NCI-H226 (cell line): ENCODE measurements at places on chromosomes 2 and 18.

DNA sequence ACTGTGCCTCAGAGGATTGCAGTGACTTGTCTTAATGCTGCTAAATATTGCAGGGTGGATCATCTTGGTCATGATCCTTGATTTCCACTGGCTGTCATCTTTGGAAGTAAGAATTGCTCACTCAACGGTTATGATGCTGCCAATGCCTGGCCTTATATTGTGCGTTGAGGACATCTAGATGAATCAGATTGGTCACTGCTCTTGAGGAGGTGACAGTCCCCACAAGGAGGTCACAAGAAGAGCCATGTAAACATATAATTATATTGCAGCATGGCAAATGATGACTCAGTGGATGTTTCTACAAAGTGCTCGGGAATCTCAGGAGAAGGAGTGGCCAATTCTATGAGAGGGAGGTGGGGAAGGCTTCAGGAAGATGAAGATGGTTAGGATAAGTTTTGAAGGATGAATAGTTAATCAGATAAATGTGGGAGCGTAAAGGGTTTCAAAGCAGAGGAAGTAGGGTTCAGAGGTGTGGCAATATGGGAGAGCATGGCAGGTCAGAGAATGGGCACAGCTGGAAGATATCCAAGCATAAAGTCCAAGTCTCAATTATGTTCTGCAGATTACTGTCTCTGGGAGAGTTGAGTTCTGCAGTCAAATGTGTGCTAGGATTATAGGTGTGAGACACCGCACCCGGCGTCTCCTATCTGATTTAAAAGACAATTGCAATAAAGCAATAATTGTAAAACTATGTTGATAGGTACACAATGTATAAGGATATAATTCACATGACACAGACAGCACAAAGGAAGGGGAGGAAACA lies 21.3 kb upstream of the TMEM131 start:
- DNase-seq, result no peak

- no peak for DNase-seq
These were observed 80.8 kb downstream of the KCTD18 start for GRCh38 chr2:200428961-200429665.

DNA sequence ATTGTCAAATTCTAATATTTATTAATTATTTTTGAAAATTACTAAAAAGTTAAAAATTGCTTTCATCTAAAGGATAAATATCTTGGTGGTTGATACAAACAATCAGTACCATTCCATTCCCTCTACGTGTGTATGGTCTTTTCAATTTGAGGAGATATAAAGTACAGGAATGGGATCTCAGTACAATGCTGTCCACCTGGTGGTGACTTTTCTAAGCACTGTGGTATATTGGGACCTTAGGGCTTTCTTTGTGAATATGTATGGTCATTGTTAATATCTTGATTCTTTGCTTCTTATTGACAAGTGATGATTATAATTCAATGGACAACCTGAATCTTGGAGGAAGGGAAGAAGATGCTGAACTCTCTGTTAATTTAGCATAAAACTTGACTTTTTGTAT lies 83.1 kb downstream of the NBEAL1 start:
- no peak for DNase-seq

- no peak for DNase-seq
These were observed 193.4 kb downstream of the TDRD15 start for GRCh38 chr2:21317131-21317530.

DNA sequence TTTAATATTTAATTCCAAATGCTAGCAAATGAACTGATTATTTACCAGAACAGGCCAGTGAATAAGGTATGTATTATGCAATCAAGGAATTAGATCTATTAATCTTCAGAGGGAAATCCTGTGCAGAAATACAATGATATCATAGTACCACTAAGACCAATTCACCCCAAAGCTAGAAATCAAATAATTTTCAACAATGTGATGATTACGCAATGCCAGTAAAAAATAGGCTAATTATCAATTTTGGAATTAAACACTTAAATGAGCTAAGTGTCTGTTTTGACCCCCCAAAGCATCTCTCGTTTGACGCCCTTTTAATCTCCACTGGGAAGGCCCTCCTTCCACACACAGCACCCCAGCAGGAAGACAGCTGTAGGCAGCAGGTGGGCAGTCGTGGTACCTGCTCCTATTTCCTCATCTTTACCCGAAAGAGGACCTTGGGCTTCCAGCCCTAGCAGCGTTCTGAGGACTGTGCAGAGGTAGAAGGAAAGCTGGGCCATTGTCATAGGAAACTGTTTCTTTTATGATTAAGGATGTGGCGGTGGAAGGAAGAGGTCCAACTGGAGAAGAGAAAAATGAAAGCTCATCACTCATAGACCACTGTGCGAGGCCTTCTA lies 84.7 kb downstream of the MBP start:
- DNase-seq, result no peak

DNA sequence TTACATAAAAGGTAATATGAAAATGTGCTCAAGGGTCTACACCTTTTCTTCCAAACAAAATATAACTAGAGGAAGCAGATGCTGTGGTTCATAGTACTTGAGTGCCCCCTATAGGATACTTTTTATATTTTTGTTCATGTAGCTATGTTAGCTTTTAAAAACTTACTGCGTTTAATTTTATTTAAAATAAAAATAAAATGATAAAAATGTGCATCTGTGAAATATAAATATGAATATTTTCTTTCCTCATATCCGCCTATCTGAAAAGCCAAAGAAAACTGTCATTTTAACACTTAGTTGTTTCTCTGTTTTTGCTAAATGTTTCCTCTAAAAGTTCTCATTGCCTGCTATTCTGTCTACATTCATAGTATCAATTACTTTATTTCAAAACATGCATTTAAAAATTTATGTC lies 9.6 kb upstream of the LRP1B start:
- DNase-seq, result no peak

- DNase-seq, result no peak
These were observed 10.1 kb downstream of the RPL31 start for GRCh38 chr2:101012054-101012705.

GRCh38 chr2:28052691-28053090 lies 162.2 kb downstream of the BABAM2 start:
- peak; percentile 48 for DNase-seq

- DNase-seq, result peak; percentile 79
These were observed 84.9 kb upstream of the ZFP36L2 start for GRCh38 chr2:43311276-43311675.

GRCh38 chr2:19059076-19059475 lies 299.3 kb downstream of the OSR1 start:
- DNase-seq, result peak; percentile 56

DNA sequence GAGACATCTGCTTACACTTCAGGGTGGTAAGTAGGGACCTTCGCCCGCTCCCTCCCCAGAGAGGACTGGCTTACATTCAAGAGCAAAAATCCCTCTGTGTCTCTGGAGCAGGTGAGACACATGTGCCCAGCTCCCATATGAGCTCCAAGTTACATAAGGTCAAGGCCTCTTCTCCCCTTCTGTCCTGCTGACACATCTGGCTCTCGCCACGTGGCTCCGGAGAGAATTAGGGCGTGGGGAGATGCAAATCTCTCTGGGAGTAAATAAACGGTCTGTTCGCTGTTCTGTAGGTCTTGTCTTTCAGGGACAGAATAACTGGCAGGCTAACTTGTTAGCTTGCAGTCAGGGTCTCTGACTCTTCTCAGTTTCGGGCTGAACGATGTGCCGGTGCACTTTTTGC lies 16.2 kb downstream of the MRO start:
- DNase-seq, result no peak

GRCh38 chr18:48889981-48890762 lies 60.6 kb downstream of the SMAD7 start:
- no peak for DNase-seq

GRCh38 chr18:48393170-48393569 lies 16.0 kb downstream of the ZBTB7C start:
- DNase-seq, result no peak

- no peak for DNase-seq
These were observed 279.7 kb downstream of the KCNJ3 start for GRCh38 chr2:154978244-154978643.

DNA sequence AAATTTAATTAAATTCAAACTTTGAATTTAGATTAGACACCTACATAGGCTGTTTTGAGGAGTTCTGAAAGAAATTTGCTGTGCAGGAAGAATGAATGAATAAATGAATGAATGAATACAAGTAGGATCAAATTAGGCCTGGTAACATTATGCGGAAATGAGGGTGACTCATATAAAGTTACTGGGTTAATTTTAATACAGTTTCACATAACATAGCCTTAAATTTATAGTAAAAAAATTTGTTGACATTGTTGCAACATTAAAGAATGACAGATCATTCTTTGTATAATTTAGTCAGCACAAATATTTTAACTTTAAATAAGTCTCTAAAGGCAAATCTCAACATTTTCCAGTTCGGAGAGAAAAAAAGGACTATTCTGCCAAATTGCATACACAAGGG lies 1293.1 kb upstream of the SLC39A10 start:
- no peak for DNase-seq

DNA sequence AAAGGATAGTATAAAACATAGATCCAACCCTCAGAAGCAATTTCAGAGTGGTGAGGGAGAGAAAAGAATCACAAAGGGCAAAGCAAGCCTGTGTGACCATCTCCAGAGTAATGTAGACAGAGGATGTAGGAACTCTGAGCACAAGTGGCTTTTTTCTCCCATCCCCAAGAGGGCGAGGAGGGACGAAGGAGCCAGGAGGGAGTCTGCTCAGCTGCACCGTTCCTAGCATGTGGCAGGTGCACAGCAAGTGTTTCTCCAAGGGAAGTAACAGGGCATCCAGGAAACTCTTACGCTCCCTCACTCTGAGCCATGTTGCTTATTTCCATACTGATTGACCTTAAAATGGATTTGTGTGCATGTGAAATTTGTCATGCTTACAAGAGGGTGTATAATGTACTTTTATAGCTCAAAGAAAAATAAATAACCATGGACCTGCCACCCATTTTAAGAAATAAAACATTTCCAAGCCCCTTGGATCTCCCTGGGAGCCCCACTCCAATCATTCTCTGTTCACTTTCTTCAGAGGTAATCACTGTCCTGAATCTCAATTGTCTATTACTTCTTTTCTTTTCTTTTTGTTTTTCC lies 37.8 kb upstream of the SEC11C start:
- DNase-seq, result no peak

DNA sequence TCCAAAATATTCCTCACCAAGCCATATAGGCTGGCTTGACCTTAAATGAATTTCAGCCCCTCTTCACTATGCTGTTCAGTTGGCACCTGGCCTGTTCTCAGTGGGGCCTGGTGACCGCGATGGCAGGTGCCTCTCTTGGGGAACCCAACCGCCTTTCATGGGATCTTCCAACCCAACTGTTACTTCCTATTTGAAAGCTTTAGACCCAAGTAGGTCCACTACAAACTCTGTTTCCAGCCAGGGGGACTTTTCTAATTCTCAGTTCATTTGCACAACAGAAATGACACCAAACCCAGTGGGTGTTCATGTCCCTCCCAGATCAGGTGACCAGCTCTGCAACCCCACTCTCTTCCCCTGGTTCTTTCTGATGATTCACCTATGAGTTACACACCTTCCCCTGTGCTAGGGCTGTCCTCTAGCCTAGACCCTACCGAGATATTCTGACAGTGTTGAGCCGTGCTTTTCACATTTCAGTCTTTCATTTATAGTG lies 35.6 kb upstream of the NDUFV2 start:
- DNase-seq, result no peak

- DNase-seq, result no peak
These were observed 620.0 kb upstream of the SLC39A10 start for GRCh38 chr2:195037045-195037444.

- no peak for DNase-seq
These were observed 221.3 kb upstream of the REV1 start for GRCh38 chr2:99711144-99711543.

DNA sequence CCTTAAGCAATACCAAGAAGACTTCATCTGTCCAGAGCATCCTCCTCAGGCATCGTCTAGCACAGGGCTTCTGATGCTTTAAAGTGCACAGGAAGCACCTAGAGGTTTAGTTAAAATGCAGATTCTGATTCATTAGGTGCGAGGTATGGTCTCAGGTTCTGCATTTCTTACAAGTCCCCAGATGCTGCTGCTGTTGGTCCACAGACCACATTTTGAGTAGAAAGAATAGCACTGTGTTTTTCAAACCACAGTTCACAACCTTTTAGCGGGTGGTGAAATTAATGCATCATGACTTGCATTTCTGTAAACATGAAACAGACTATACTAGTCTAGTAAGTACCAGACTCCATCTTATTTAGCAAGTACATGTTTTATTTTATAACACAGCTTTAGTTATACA lies 134.6 kb downstream of the TMEFF2 start:
- no peak for DNase-seq

DNA sequence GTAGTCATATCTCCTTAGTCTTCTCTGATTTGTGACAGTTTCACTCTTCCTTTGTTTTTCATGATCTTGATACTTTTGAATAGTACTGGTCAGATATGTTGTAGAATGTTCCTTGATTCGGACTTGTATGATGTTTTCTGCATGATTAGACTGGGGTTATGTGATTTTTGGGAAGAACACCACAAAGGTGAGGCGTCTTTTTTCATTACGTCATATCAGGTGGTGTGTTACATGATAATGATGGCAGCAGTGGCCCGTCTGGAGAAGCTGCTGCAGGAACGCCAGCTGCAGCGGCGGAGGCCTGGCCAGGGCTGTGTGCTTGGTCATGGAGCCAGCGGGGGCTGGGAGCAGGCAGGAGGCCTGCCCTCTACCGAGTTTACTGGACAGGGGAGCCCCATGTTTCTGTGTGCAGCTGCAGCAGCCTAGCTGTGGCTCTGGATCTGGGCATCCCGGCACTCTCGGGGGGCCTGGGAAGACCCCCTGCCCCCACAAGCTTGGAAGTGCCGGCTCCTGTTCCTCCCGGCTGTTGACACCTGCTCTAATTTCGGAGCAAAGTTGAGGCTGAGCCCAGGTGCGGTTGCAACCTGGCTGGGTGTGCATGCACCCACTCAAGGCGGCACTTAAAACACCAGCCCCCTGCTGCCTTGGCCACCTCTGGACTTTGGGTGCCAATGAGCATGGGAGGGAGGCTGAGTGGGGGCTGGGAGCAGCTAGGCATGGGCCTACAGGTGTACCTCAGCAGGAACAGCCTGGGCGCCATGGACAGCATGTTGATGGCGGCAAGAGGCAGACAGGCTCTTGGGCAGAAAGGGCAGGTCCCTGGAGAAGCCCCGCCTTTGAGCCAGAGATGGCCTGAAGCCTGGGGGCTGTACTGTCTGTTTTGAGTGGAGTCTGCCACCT lies 26.1 kb downstream of the SLC4A10 start:
- DNase-seq, result no peak

GRCh38 chr2:215409331-215410127 lies 26.3 kb downstream of the FN1 start:
- no peak for DNase-seq

GRCh38 chr18:13309748-13310670 lies 91.4 kb downstream of the LDLRAD4 start:
- no peak for DNase-seq

DNA sequence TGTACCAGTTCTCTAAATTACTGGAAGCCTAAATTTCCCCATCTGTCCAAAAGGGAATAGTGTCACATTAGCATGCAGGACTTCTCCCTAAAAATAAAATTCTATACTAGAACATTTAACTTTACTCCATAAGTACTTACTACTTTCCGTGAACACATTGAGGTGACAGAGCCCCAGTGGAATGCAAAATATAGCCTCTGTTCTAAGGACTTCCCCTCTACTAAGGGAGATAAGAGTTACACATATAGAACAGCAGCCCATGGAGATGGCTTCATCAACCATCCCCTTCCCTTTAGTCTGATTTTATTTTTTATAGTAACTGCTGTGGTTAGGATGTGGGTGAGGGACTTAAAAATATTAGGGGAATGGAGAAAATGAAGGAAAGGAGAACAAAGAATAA lies 68.9 kb upstream of the STPG4 start:
- peak; percentile 37 for DNase-seq
